ENCODE measurements at places on chromosomes 6 and 20.
A peak's percentile ranks its signal among the peaks of the same experiment; 100 is the strongest.

DNA sequence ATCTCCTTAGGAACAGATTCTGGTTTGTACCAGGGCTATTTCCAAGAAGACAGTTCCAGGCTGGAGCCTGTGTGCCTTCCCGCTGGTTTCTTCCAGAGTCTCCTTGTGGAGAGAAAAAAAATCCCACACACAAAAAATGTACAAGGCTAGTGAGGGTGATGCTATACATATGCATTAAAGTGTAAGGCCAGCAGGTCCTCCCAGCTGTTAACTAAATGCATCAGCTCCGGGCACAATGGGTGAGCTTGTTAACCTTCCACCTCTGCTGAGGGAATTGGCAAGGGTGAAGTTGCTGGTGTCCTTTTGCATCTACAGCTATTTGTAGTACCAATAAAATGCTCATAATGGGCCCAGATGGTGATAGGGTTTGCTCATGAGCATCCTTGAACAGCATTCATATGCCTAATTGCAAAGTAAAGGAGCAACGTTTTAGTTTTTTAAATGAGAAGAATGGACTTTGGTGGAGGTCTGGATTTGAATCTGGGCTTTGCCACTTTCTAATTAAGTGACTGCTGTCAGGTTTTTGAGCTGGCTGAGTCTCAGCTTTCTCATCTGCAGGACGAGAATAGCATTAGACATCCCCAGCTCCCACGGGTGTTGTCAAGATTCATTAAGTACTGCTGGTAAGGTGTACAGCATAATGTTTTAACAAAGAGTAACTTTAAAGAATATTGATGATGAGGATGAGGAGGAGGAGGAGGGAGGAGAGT, 361.8 kb downstream of the QKI start:
- no peak for DNase-seq

DNA sequence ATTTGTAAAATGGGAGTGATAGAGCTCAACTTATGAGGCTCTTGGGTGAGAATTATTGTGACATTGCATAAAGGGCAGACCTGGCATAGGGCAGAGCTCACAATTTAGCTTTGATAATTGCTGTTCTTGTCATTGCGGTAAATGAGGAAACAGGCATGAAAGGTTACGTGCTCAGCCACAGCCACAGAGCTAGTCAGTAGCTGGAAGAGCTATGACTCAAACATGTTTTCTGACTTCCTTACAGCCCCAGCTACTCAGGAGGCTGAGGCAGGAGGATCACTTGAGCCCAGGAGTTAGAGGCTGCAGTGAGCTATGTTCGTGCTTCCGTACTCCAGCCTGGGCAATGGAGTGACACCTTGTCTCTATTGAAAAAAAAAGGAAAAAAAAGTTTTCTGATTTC, 3.5 kb upstream of the GHRH start:
- DNase-seq, result peak; percentile 20

DNA sequence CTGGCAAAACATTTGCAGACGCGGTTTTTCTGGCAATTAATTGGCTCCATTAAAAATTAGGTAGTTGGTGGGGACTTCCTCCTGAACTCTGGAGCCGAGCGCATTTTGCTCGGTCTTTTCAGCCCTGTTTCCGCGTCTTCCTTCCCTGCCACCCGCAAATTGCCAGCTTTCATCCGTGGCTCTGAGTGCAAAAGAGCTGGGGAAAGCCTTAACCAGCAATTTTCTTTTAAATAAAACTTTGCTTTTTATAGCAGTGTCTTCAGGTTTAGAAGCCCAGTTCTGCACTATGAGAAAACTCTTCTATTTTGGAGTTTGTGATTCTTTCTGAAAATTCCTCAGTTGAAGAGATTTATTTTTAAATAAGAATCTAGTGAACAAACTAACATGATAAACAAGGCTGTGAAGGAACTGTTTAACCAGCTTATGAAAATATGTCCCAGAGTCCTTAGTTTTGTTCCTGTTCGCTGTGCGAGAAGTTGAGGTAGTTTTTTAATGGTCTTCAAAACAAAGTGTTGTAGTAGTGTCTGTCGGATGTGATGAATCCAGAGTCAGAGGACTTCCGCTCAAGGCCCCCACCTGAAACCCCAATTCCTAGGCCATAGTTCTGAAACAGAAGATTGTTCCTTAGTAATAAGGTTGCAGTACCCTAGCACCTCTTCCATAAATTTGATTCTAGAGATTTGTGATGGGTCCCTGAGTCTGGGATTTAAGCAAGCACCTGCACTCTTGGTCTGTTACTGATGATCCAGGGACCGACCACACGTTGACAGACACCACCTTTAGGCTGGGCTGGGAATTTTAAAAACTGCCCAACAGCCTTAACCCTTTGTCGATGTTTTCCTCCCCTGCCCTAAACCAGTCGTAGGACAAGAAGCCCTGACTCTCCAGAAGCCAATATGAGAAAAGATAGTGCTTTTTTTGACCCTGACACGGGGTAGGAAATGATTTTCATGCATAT, 950 bp downstream of the KCTD20 start:
- peak; percentile 10 for DNase-seq

DNA sequence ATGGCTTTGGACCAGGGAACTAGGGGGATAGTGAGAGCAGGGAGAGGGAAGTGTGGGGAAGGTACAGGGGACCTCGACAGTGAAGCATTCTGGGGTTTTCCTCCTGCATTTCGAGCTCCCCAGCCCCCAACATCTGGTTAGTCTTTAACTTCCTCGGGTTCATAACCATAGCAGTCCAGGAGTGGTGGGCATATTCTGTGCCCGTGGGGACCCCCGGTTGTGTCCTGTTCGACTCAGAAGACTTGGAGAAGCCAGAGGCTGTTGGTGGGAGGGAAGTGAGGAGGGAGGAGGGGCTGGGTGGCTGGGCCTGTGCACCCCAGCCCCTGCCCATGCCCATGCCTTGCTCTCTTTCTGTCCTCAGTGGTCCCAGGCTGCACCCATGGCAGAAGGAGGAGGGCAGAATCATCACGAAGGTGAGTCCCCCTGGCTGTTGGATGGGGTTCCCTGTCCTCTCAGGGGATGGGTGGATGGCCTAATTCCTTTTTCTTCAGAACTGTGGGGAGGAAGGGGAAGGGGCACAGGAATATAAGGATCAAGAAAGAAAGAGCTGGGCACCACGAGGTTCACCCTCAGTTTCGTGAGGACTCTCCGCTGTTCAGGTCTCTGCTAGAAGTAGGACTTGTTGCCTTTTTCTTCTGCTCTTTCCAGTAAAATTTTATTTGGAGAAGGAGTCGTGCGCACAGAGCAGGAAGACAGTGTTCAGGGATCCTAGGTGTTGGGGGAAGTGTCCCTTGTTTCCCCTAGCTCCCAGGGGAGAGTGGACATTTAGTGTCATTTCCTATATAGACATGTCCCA, 4.2 kb downstream of the VEGFA start:
- no peak for DNase-seq

GRCh38 chr6:37668251-37668650, 29.4 kb downstream of the MDGA1 start:
- peak; percentile 31 for DNase-seq

DNA sequence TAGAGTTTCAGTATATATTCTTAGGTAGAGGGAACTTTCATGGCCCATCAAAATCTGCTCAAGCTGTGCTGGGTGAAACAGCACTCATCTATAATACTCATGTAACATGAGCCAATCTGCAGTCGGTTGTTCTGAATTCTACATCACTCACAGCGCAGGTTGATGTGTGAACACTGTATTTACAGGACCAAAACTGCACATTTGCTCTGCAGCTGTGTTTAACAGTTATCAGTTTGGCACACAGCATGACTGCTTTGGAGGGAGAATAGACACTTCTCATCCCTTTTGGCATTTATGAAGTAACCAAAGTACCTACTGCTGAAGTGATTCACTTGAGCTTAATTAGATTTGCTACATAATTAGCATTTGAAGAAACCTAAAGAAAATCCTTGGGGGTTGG, 225.1 kb downstream of the BCKDHB start:
- no peak for DNase-seq

DNA sequence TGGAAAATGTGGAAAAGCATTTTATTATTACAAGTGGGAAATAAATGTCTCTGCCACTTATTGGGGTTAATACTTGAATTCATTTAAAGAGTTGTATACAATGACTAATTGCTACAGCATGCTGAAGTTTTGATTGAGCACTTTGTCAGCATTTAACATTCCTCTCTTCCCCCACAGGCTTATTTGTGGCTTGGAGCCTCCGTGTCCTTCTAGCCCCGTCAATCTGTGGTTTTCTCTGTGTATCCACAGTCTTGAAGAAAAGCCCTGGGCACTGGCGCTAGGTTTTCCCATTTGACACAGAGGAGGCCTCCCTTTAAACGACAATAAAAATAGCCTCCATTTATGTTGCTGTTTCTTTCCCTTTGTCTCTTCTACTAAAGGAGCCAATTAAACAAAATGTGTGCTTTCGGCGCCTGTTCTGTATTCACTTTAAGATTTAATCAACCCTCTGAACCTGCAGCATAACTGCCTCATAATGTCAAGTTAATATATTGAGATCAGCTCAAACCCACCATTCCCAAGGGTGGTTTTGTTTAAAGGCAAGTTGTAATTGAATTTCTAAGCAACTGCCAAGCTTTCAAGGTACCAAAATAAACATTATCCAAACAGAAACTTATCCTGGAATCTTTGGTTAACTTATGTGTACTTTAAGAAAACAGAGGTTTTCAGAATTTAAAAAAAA, 326.6 kb upstream of the RNF24 start:
- DNase-seq, result peak; percentile 60

- DNase-seq, result no peak
Measured at GRCh38 chr6:109050012-109050411, 44.6 kb downstream of the SESN1 start.

- peak; percentile 36 for DNase-seq
Measured at GRCh38 chr20:15618110-15618509, 955.1 kb downstream of the KIF16B start.

DNA sequence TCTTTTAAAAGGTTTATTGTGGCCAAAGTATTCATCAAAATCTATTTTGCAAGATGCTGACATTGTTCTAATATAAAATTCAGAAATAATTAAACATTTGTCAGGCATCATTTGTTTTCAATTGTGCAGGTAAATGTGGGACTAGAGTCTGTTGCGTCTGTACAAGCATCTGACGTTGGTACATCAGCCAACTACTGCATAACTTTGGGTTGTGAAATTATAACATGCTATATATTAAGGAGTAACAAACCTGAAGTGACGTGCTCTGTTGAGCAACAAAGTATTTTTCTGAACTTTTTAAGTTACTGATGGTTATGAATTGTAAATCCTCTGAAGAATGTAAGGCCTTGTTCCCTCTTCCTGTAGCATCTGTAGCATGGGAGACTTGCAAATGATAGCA, 66.0 kb downstream of the RNF182 start:
- DNase-seq, result peak; percentile 74

DNA sequence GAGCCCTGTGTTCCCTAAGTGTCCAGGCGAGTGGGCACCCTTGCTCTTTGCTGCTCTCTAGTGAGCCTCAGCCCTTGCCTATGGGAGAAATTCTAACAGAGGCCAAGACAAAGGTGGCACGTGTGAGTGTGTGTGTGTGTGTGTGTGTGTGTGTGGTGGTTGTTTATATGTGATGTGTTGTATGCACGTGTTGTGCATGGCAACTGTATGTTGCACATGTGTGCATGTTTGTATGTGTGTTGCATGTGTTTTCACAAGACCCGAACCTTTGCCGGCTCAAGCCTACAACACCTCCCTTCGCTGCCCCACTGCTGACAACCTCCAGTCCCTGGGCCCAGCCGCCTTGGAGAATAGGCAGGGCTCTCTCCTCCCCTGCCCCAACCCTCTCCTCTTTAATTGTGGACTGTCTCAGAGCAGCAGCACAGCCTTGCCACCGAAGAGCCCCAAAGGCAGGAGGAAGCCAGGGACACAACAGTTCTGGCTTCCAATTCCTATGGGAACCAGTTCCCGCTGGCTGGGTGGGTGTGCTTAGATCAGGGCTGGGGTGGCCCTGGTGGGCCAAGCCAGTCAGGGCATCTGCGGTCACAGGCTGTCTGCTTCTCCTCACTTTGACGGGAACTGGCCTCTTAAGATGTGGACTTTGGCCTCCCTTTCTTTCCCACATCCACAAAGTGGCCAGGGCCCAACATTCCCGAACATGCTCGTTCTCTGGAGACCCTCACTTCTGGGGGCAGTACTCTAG, 2.7 kb downstream of the KCNK16 start:
- no peak for DNase-seq

DNA sequence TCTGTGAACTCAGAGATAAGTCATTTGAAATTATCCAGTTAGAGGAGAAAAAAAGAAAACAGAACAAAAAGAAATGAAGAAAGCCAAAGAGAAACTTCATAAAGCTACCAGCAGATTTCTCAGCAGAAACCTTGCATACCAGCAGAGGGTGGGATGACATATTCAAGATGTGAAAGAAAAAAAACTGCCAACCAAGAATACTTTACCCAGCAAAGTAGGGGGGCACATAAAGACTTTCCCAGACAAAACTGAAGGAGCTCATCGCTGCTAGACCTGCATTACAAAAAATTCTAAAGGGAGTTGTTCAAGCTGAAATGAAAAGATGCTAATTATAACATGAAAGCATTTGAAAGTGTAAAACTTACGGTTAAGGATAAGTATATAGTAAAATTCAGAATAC, 246.3 kb downstream of the FNDC1 start:
- no peak for DNase-seq

- DNase-seq, result no peak
Measured at GRCh38 chr20:34052414-34052813, 58.7 kb downstream of the RALY start.

- DNase-seq, result no peak
Measured at GRCh38 chr20:61860260-61860987, 205.3 kb downstream of the TAF4 start.

DNA sequence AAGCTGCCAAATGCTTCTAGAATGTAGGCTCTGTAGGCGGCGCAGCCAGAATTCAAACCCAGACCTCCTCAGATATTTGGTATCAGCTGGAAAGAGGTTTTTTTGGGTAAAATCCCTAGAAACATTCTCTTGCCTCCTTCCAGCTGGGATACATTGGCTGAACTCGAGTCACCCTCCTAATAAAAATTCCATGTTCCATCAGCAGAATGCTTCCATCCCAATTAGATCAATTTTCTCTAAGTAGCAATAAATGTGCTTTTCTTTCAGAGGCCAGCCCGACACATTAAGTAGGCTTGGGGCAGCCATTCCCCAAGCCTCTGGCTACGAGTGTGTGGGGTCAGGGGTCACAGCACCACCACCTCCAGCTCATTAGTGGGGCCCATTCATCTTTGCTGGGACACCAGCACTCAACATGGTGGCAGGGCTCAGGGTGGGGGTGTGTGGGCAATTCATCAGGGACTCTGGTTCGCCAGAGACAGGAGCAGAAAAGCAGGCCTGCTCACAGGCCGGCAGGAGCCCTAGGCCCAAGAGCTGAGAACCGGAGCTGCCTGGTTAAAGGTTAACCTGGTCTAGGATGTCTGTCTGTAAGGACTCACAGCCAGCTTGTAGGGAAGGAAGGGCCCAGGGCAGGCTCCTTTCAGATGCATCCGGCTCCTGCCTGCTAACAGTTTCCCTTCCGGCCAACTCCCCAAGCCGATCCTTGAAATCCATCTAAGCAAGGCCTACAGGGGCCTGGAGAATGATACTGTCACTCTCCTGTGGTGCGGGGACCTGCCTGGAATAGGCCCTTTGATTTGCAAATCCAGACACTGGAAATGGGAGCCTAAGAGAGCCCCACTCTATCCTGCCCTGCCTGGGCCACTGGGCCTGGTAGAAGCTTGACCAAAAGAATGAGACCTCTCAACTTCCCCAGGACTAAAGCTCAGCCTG, 159.1 kb upstream of the TOP1 start:
- no peak for DNase-seq

- DNase-seq, result peak; percentile 4
Measured at GRCh38 chr6:89385156-89385667, 26.9 kb downstream of the RRAGD start.
